ENCODE measurements at places on chromosomes 1 and 21.
A peak's percentile ranks its signal among the peaks of the same experiment; 100 is the strongest.

- DNase-seq: no peak
Measured at GRCh38 chr1:203538726-203539125, 44.8 kb downstream of the OPTC start.

DNA sequence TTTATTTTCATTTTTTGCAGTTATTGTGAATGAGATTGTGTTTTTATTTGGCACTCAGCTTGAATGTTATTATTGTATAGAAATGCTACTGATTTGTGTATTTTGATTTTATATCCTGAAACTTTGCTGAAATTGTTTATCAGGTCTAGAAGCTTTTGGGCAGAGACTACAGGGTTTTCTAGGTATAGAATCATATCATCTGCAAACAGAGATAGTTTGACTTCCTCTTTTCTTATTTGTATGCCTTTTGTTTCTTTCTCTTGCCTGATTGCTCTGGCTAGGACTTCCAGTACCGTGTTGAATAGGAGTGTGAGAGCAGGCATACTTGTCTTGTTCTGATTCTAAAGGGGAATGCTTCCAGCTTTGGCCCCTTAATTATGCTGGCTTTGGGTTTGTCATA lies 27.3 kb downstream of the ZNF691 start:
- no peak for DNase-seq

- DNase-seq: no peak
Measured at GRCh38 chr1:143611159-143611558, 360.6 kb downstream of the FAM72C start.

- peak; percentile 83 for DNase-seq
Measured at GRCh38 chr1:10494754-10495474, 20.2 kb downstream of the PEX14 start.

DNA sequence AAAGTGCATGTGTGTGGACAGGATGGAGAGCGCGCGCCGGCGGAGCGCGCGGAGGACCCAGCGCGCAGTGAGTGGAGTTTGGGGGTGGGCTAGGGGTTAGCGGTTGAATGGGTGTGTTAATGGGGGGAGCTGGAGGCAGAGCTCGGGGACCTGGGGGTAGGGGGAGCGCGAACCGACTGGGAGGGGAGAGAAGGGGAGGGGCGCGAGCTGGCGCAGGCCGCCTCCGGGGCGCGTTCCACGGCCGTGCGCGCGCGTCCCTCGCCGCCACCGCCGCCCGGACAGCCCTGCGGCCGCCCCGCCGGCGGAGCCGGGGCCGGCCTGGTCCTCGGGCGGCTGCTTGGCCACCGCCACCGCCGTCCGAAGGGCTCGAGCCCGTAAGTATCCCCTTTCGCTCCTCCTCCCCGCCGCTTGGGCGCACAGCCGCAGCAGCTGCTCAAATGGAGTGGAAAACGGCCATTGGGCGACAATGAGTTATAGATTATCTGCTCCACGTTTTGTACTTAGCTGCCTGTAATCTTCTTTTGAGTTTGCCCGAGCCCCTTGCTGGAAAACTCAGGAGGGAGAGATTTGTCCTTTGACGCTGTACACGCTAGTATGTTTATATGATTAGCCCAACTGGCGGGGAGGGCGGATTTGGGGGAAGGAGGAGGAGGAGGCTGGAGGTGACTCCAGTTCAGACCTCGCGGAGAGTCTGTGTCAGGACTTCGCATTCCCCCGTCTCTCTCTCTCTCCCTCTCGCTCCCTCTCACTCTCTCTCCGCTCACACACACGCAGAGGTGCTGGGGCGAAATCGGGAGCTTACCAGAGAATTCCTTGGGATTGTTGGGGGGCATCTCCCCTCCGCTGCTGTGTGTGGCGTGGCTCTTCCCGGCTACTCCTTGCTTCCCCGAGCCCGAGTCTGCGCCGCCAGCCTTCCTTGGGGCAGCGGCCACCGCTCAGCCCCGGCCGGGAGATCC lies at the start of gene ADGRL2:
Gene ADGRL2, plus strand, starts transcription at position 240 of the 956 bp plus-strand sequence. CDS start 36,051 bp downstream, outside the sequence.
- peak; percentile 24 for DNase-seq

GRCh38 chr1:3330771-3331245 lies 123.7 kb upstream of the ARHGEF16 start:
- no peak for DNase-seq

DNA sequence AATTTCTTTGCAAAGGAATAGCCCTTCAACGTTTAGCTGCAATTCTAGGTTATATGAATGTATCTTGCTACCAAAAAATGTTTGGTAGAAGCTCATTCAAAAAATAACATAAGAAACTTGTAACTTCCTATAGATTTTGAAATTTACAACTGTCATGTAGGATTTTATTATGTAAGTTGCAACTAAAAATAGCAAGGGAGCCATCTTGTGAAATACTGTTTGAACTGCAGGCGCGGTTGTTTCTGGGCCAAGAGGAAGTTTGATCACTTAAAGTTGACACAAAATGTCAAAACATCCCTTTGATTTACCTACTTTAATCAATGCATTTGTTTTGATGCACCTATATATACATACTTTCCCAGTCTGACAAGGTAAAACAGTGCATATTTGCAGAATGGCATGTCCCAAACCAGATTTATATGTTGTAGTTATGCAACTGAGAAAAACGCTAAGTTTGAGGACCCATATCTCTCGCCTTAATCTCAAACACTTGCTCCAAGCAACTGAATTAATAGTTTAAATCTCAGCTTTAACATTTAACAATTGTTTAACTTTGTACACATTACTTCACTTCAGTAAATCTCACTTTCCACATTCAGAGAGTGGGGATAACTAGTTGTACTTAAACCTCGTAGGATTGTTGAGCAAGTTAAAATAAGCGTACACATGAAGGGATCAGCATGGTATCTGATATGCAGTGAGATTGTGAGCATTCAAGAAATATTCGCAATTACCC lies 63.9 kb downstream of the KCNK2 start:
- DNase-seq: no peak
